WTC11 (cell line): ENCODE measurements at places on chromosomes 3 and 15.
A peak's percentile ranks its signal among the peaks of the same experiment; 100 is the strongest.

DNA sequence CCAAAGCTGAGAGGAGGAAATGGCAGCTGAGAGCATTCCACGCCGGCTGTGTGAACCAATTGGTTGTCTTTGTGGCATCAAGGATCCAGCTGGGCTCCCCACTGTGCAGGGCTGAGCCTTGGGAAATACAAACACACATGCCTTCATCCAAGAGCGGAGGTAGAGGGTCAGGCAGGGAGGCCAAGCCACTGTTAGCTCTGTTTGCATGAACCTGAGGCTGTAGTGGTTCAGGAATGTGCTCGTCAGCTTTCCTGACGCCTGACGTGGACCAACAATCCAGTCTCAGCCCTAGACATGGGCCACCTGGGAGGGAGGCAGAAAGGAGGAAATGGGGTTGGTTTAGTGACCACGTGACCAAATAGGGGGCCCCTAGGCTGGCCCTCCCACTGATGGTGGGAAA is 276.9 kb downstream of the TLE3 start:
- peak; percentile 74 for DNase-seq

- no peak for DNase-seq
Measured at GRCh38 chr3:14480207-14481017, 59.7 kb downstream of the GRIP2 start.

- peak; percentile 87 for DNase-seq
Measured at GRCh38 chr15:78177447-78177873, 28.3 kb downstream of the IDH3A start.

DNA sequence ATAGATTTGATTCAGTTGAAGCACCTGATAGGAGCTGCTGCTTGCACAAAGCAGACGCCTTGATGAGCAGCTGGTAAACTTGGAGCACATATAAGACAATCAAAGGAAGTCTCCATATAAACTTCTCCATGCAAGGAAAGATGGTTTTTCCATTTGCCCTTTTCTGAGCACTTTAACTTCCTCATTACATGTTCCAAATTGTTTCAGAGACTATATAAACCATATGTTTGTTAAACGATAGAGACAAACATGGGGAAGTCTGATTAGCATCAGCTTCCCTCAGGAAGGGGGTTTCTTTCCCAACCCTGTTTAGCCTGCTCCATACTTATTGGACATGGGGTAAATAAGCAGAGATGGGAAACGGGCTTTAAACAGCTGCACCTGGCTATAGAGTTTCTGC is 88.0 kb downstream of the DHX36 start:
- DNase-seq: no peak

GRCh38 chr3:160685144-160685766 is 8.3 kb downstream of the ARL14 start:
- no peak for DNase-seq

DNA sequence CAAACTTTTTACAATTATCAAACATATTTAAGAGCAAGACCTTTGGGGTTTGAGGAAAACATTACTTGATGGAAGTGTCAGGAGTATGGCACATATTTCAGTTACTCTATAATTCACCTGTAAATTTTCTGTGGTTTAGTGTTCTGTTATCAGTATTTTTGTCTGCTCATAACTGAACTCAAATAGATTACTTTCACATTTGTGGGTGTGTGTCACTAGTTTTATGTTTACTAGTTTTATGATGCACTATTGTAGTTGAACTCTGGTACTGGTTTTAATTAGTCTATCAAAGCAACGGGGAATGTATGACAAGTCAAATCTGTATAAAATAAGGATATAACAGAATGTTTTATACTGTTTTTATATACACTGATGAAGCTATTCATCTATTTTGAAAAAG is 27.2 kb downstream of the OXSM start:
- DNase-seq: no peak

- DNase-seq: no peak
Measured at GRCh38 chr3:119834754-119835370, 53.0 kb downstream of the NR1I2 start.

DNA sequence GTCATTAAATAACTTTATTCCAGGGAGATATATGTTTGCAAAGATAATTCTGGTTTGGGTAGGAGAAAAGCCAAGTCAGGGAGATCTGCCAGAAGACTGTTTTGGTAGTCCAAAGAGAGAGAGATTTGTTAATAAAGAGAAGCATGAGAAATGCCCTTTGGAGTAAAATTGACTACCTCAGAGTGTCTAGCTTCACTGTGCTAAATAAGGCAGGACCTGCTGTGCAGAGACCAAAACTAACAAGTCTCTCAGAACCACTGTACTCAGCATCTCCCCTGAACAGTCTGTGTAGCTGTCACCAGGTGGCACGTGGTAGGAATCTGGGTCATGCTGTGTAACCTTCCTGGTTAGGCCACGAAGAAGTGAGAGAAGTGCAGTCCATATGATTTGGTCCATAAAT is 31.6 kb upstream of the SLC35G2 start:
- DNase-seq: no peak

- DNase-seq: no peak
Measured at GRCh38 chr15:35622641-35623340, 76.8 kb upstream of the DPH6 start.

- DNase-seq: no peak
Measured at GRCh38 chr15:48433226-48433886, 102.1 kb downstream of the DUT start.

DNA sequence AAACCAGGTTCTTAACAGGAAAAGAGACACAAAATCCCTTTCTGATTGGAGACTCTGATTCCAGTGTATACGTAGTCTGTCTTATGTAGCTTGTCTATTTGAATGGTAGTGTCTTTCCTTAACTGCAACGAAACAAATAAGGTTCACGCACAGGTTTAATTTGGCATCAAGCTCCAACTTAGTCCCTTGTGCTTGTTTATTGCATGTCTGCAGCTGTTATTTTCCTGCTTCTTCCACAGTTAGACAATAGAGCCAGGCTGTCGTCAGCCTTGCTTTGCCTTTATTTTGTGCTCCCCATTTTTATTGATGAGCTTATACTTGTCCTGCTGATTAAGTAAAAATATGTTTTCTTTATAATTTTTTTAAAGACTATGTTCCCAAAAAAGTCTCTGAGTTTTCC is 152.7 kb upstream of the CDIN1 start:
- DNase-seq: no peak

GRCh38 chr3:1190569-1190968 is 97.7 kb downstream of the CNTN6 start:
- DNase-seq: no peak

DNA sequence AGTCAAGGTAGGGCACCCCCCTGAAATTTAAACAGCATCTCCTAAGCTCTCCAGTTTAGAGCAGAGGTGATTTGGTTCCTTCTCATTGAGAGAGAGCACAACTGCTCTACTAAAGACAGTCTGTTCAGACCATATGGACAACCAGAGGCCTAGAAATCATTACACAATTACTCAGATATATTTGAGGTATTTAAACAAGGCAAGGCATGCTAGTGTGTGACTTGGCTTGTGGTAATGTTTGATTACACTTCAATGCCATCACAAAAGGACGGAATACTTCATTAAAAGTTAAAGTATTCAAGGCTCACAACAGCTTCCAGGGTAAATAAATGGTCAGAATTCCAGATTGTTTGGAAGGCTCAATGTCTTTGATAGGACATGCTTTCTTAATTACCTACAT is 110.2 kb downstream of the LRTM1 start:
- no peak for DNase-seq

GRCh38 chr3:161064413-161064812 is 40.7 kb downstream of the B3GALNT1 start:
- DNase-seq: no peak

- no peak for DNase-seq
Measured at GRCh38 chr15:40054855-40055575, 16.0 kb upstream of the SRP14 start.

DNA sequence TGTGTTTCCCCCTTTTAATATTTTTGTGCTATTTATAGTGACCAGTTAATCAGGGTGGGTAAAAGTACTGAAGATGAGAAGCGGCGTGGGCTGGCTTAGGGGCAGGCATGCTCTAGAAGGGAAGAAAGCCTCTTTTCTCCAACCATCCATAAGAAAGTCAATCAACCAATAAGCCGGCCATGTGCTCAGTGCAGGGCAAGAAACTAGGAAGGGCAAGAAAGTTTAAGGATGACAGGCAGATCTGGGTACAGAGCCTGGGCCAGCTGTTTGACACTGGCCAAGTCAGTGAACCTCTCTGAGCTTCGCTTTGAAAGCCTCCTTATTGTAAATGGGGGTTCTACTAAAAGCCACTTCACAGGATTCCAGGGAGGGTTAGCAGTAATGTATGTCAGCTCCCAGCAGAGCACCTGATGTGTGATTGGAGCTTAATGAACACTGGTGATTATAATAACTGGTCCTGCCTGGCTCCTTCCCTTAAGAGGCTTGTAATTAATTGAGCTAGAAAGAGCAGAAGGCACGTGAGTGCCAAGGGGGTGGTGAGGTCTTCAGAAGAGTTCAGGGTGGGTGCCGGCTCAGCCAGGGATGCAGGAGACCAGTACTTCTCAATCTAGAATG is 5.7 kb upstream of the CHRNA3 start:
- no peak for DNase-seq

GRCh38 chr3:36135863-36136262 is 244.4 kb upstream of the STAC start:
- DNase-seq: no peak

DNA sequence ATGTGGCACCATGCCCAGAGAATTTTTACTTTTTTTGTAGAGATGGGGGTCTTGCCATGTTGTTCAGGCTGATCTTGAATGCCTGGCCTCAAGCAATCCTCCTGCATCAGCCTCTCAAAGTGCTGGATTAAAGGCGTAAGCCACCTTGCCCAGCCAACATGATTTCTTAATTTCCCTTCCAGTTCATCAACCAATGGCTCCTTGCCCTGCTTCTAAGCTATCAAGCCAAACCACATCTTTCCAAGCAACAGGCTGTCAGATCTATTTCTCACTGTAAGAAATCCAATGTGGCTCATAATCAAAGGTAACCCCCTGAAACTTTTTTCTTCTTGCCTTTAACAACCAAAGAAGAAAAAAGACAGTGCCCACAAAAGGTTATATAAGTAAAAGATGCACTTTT is 204.2 kb upstream of the ICE2 start:
- no peak for DNase-seq

GRCh38 chr15:58386641-58387040 is 45.1 kb upstream of the LIPC start:
- DNase-seq: no peak

GRCh38 chr3:189557824-189558223 is 73.4 kb upstream of the TP63 start:
- DNase-seq: no peak

DNA sequence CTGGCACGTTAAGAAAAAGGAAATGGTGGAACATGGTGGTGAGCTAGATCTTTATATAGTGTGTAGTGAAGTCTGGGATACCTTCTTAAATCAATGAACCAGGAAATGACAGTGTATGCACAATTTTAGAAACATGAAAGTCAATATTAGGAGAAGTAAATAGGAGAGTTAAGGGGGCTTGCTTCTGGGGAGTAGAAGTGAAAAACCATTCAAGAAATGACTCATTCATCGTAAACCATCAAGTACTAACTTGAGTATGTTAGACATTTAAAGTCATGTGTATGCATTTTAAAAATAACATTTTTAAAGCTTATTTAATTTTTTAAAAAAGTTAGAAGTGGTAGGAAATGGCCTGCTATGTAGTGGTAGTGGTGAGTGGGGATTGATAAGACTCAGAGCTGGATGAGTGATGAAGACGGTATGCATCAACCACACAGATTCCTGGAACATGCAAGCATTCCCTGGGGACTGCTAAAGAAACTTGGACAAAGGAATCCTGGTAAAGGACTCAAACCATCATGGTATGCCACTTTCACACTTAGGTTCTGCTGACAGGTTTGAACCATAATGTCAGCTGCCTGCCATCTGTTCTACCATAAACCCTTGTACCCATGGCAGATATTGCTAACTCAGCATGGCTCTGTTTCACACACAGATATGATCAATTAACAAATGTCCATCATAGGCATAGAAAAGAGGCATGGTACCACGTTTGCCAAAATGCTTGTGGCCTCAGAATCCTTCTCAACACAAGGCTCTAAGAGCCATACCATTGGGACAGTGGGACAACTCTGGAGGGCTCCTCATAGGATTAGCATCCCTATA is 28.9 kb upstream of the MITF start:
- no peak for DNase-seq

GRCh38 chr3:110493438-110494092 is 578.1 kb upstream of the NECTIN3 start:
- no peak for DNase-seq

DNA sequence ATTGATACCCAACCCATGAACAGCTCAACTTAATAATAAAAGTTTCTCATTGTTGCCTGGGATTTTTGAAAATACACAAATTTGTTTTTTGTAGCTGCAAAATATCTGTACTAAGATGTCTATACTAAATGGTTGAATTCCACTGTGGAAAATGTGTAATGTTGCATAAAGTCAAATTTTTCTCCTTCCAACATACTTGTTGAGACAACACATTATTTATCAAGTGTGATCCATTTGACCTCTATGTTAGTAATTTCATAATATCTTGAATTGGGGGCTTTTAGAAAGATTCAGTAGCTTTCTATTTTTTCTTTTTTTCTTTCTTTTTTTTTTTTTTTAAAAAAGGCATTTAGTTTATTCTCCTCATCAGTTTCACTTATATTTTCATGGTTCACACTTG is 88.0 kb downstream of the KCNMB2 start:
- no peak for DNase-seq

GRCh38 chr3:82293867-82294266 is 532.4 kb upstream of the GBE1 start:
- no peak for DNase-seq

- no peak for DNase-seq
Measured at GRCh38 chr3:16769525-16769924, 115.2 kb upstream of the PLCL2 start.

DNA sequence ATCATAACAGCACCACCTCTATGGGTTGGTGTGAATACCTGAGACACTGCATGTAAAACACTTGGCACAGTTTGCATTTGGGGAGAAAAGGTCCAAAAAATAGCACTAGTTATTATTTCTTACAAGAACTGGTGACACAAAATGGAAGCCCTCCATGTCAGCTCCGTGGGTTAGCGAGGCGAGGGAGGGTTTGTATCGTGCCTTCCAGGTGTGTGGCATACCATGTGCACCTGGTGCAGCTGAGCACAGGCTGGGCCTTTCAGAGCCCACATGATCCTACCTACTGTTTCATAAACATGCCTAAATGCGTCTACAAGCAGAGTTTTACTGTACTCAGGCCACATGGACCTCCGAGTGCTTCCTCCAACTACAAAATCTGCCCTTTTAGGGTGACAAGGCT is 5.6 kb downstream of the CXCR6 start:
- DNase-seq: no peak

GRCh38 chr3:18153571-18154173 is 271.5 kb downstream of the SATB1 start:
- no peak for DNase-seq

- no peak for DNase-seq
Measured at GRCh38 chr3:102791641-102792589, 357.1 kb downstream of the ZPLD1 start.
